Skeletal muscle tissue (tissue), 5 donors: ENCODE measurements at places on chromosomes 7 and 10. TPM values are rescaled to one million over a fixed set of nuclear protein-coding genes. Genes with fewer than 3 reads are reported as not detected.

Gene OR2A12
- not detected for total RNA-seq

Gene CUTC
- 19.3 TPM for total RNA-seq

Gene COBL
- 53.2 TPM for total RNA-seq

Gene TFPI2
- 1.0 TPM for total RNA-seq

Gene HILPDA
- 22.4 TPM for total RNA-seq

Gene CALHM3
- not detected for total RNA-seq

Gene STOX1
- 3.7 TPM for total RNA-seq
